ENCODE measurements at places on chromosomes 2 and 18.

DNA sequence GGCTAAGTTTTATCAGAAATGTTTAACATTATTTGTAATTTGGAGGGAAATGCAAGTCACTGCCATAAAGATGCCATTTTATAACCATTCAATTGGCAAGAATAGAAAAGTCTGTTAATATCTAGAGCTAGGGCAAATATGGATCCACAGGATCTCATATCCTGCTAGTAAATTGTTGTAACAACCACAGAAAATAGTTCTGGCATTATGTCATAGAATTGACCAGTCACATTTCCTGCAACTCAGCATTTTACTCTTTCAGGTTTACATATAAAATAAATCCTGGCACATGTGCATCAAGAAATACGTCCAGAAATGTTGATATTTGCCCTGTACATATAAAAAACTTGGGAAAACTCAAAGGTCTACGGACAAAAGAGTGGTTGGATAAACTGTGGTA is 32.9 kb downstream of the OSBPL6 start:
- DNase-seq, result no peak

GRCh38 chr2:30030361-30030760 is 109.0 kb upstream of the ALK start:
- DNase-seq, result no peak

DNA sequence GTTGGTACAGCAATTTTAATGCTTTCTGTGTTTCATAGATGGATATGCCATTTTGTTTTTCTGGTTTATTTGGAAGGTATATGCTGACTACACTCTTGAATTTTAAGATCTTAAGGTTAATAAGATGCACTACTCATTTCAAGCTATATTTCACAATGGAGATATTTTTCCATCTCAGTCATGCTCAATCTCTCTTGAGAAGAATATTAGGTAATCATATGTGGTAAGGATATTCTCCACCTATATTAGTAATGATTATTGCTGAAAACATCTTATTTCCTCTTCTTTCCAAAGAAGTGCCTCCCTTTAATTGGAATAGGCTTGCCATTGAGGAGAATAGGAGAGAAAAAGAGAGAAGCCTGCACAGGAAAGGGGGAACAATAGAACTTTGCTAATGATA is 40.1 kb downstream of the EPB41L3 start:
- DNase-seq, result no peak

- no peak for DNase-seq
Measured at GRCh38 chr2:187148059-187148714, 299.2 kb upstream of the ZSWIM2 start.

- no peak for DNase-seq
Measured at GRCh38 chr2:12948961-12949353, 232.2 kb downstream of the TRIB2 start.

- no peak for DNase-seq
Measured at GRCh38 chr2:213022987-213023386, 128.4 kb downstream of the IKZF2 start.

DNA sequence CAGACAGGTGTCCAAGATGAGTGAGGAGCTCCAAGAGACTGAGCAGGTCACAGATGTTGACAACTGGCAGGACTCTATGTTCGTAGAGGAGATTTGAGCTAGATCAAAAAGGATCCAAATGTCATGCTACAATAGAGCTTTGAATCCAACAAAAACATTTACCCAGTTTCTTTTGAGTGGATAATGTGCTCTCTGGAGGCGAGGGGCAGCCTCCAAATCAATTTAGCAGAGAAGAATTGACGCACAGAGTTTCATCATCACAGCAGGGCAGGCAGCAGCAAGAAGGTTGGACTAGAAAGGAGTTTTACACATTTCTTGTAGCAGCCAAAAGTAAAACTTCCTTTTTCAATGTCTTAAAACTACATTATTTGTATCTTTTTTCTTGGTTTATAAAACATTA is 653.0 kb downstream of the RNF144A start:
- DNase-seq, result no peak

DNA sequence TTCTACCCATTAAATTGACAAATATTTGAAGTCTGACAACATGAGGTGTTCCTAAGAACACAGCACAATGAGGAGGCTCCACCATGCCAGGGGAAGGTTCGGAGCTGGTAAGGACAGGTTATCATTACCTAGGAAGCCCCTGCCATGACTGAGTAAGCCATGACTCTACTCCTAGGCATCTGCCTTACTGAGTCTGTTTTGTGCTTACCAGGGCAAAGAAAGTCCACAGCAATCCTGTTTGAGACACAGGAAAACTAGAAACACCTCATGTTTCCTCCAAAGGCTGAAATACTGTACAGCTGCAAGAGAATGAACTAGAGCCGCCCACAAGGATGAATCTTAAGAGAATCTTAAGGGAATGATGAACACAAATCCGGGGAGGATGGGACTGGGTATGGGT is 11.6 kb downstream of the TGFBRAP1 start:
- no peak for DNase-seq

GRCh38 chr18:48639772-48640432 is 101.1 kb downstream of the CTIF start:
- no peak for DNase-seq

DNA sequence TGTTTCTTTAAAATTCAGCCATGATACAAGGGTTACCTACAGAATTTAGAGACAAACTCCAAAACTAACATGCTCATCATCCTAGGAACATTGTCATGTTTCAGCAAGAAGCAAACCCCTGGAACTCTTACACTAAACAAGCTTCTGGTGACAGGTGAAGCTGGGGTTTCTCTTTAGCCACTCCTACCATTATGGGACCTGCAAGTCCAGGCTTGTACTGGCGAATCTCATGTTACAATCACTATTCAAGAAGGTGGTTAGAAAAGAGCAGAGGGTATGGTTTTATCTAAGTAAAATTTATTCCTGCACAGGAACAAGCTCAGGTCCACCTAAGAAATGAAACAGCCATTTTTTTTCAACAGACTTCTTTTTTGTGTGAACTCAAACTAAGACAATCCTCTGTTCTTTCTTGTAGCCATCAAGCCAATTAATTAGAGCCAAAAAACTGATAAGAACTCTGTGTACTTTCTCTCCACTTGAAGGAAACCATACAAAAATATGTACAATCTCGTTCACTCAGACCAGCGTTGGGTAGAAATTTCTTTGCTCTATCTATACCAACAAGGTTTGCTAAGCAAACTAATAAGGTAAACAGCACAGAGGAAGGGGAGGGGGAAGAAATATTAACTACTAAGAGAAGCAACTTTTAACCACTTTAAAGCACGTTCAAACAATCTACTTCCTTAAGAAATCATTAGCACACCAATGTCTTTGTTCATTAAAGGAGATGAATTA is 63.3 kb upstream of the NEDD4L start:
- DNase-seq, result no peak

- no peak for DNase-seq
Measured at GRCh38 chr18:5961097-5961827, 65.9 kb upstream of the TMEM200C start.

- no peak for DNase-seq
Measured at GRCh38 chr2:229971298-229971790, 49.0 kb downstream of the FBXO36 start.

DNA sequence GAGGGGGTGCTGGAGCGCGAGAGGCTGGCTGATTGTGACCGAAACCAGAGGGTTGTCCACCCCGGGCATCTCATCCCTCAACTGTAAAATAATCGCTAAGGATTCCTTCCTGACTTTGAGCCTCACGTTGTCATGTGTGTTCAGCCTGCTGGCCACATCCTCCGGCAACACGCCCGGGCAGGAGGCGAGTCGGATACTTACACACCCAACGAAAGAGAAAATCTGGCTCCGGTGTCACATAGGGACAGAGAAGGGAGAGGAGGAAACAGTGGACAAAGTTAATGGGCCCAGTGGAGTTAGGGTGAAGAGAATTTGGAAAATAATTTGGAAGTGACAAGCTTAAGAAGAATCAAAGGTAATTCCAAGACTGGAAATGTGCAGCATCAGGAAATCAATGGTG is 2.4 kb downstream of the TLX2 start:
- DNase-seq, result no peak

GRCh38 chr18:62723666-62724281 is 8.4 kb downstream of the PHLPP1 start:
- peak; percentile 6 for DNase-seq

GRCh38 chr2:70887208-70887549 is 48.5 kb upstream of the ATP6V1B1 start:
- no peak for DNase-seq

- no peak for DNase-seq
Measured at GRCh38 chr18:11136241-11136640, 13.1 kb downstream of the PIEZO2 start.

GRCh38 chr18:12478269-12479047 is 70.7 kb downstream of the PRELID3A start:
- no peak for DNase-seq

GRCh38 chr2:177538323-177538722 is 145.8 kb downstream of the AGPS start:
- DNase-seq, result no peak

DNA sequence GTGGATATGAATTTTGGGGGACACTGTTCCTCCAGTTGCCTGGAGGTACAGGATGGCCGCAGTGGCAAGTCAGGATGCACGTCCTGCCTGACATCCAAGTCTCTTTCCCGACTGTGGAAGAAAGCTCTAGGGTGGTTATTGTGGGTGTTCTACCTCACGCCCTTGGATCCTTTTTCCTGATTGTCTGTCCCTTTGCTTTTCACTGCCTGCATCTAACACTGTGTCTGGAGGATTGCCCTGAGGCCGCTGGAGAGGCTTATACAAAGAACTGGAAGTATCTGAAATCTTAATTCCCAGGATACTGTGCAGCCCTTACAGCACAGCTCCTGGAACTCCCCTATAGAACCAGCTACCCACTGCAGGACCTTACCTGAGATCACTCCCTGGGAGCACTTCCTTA is 250.5 kb downstream of the TFCP2L1 start:
- DNase-seq, result no peak

- no peak for DNase-seq
Measured at GRCh38 chr2:166700079-166700478, 188.2 kb upstream of the XIRP2 start.

- no peak for DNase-seq
Measured at GRCh38 chr2:111676291-111676822, 207.6 kb downstream of the ANAPC1 start.

DNA sequence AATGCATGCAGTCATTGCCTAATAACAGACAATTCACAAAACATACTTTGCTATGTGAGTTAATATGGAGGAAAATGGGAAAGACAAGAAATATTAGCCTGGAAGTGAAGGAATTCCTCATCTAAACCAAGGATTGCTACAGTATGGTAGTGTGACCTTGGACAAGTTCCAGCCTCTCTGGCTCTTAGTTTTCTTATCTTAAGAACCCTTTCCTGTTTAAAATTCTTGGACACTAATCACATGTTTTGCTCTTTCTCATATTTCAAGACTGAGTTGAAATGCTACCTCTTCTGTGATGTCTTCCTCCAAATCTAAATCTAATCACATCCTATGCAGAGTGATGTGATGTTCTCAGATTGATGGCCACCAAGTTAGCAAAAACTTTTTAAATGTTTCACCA is 20.8 kb upstream of the ADAM23 start:
- DNase-seq, result no peak

DNA sequence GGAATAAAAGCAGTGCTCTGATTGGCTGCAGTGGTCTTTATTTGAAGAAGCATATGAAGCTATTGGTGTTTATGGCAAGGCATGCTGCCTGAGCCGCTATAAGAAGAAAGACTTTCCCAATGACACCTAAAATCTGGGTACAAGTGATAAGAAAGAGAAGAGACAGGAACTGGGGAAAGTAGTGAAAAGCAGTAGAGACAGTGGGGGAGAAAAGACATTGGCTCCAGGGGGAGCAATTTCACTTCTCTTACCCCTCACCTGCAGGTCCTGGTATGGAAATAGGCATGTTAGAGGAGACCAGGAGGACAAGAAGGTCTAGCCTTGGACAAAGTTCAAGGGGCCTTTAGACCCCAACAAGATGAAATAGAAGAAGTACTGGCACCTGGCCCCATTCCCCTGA is 47.1 kb downstream of the PLCL1 start:
- no peak for DNase-seq

GRCh38 chr2:112493858-112494648 is 12.1 kb downstream of the TTL start:
- DNase-seq, result no peak

DNA sequence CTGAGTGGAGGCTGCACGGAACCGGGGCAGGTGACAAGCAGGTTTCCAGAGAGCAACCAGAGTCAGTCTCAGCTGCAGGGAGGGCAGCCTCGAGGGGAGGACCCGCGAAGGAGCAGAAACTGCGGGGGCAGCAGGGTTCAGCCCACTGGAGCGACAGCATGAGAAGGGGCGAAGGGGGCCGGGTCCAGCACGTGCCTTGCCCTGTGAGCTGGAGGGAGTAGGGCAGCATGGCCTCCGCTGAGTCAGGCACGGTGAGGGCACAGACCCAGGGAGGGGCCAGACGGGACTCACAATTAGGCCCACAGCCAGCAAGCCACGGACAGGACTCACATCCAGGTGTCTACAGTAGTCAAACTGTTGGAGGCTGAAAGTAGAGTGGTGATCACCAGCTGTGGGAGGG is 22.7 kb upstream of the ATP9B start:
- DNase-seq, result no peak

DNA sequence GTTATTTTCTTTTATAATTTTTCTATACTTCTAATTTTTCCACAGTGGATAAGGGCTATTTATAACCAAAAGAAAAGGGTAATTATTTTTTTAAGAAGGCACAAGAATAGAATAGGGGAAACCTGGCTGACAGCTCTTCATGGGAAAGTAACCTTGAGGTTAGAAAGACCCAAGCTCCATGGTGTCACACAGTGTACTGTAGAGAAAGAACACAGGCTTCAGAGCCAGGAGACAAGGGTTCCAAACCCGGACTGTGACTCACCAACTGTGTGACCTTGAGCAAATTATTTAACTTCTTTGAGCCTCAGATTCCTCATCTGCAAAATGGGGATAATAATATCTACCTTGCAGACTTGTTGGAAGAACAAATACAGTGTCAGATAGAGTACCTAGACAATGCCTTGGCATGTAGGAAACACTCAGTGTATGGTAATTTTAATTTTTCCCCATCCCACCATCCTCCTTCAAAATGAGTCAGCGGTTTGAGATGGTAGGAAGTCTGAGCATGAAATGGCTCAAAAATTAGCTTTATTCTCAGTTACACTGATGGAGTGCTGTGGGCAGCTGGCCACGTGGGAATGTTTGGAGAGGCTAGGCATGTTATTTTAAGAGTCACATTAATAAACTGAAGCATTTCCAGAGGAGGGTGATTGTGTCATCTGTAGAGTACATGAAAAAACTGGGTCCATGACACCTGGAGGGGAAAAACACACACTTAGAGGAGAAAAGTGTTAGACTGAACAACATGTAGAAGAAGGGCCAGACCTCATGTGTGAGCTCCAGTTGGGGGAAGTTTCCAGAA is 36.7 kb downstream of the TMEM37 start:
- DNase-seq, result no peak

DNA sequence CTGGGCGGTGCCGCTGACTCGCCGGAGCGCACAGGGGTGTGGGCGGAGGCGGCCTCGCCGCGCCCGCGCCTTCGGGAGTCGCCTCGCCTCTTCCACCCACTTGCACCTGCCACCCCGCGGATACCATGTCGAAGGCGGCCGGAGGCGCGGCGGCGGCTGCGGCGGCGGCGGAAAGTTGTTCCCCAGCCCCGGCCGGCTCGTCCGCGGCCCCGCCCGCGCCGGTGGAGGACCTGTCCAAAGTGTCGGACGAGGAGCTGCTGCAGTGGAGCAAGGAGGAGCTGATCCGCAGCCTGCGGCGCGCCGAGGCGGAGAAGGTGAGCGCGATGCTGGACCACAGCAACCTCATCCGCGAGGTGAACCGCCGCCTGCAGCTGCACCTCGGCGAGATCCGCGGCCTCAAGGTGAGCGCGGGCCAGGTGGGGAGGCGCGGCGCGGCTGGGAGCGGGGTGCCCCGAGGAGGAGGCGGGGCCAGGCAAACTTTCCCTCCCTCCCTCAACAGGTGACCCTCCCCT is 766 bp downstream of the CCDC85A start:
- DNase-seq, result no peak

GRCh38 chr2:86064006-86064405 is 41.7 kb downstream of the POLR1A start:
- no peak for DNase-seq
